ENCODE measurements at places on chromosomes 12 and 14. TPM values are rescaled to one million over a fixed set of nuclear protein-coding genes. Genes with fewer than 3 reads are reported as not detected.

- DNase-seq: no peak
Observed at GRCh38 chr12:75816897-75817296, 214.7 kb downstream of the PHLDA1 start.

DNA sequence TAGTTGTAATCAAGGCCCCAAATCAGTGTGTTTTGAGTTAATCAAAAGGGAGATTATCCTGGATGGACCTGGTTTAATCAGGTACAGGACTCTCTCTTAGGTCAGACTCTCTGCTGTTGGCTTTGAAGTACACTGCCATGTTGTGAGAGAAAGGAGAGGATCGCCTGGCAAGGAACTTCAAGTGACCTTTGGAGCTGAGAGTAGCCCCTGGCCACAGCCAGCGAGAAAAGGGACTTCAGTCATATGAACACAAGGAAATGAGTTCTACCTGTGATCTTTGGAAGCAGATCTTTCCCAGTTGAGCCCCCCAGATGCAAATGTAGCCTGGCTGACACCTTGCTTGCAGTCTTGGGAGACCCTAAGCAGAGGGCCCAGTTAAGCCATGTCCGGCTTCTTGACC lies 68.3 kb upstream of the CPM start:
- no peak for DNase-seq

- no peak for DNase-seq
Observed at GRCh38 chr14:87097015-87097414, 896.0 kb downstream of the GALC start.

DNA sequence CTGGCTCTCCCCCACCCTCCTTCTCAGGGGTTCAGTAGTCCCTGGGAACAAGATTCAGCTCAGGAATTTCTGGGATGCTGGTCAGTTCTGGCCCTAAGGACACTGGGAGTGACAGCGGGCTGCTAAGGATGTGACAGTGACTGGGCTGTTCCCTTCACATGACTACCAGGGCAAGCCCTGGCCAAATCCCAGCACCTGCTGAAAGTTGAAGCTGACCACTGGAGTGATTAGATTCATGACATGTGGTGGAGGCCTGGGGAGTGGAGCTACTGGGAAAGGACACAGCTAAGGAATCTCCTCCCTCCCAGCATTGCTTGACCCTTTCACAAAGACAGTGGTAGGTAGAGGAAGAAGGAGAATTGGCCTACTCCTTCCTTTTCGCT lies 204.9 kb downstream of the DAD1 start:
- no peak for DNase-seq

- no peak for DNase-seq
Observed at GRCh38 chr12:58302487-58303011, 361.2 kb downstream of the ATP23 start.

KCNC2 gene
- not detected for total RNA-seq

- DNase-seq: no peak
Observed at GRCh38 chr12:80161612-80162011, 62.3 kb downstream of the OTOGL start.

PTPRO gene
- total RNA-seq: 1.5 TPM

DNA sequence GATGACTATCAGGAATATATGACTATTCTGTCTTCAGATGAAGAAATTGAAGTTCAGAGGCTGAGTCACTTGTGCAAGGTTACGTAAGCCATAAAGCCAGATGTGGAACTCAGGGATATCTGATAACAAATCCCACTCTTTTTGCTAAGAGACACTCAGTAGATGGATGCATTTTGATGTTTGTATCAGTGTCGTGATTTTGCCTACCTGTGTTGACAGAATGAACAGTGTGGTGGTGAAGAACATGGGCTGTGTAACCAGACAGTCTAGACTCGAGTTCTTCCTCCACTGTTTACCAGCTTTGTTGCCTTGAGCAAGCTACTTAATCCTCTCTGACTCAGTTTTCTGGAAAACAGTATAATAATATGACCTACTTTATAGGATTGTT lies 93.9 kb downstream of the DAAM1 start:
- no peak for DNase-seq

GRCh38 chr14:54676812-54677708 lies 110.1 kb downstream of the SAMD4A start:
- peak; percentile 42 for DNase-seq

- no peak for DNase-seq
Observed at GRCh38 chr14:75196064-75196463, 19.7 kb upstream of the TMED10 start.

DNA sequence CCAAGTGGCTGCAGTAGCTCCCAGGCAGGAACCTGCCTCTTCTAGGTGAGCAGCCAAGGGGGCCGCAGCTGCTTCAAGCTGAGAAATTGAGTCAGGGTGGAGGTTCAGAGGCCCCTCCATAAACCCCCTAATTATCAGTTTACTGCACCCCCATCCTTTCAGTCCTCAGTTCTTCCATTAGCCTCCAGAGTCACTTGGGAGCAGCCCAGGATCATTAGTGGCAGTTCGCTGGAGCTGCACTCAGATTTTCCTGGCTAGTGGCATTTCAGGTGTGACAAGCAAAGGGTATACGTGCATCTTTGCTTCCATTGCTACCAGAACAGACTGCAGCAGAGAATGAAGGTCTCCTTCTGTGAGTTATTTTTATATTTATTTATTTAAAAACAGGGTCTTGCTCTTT lies 358.7 kb downstream of the FUT8 start:
- DNase-seq: no peak

DNA sequence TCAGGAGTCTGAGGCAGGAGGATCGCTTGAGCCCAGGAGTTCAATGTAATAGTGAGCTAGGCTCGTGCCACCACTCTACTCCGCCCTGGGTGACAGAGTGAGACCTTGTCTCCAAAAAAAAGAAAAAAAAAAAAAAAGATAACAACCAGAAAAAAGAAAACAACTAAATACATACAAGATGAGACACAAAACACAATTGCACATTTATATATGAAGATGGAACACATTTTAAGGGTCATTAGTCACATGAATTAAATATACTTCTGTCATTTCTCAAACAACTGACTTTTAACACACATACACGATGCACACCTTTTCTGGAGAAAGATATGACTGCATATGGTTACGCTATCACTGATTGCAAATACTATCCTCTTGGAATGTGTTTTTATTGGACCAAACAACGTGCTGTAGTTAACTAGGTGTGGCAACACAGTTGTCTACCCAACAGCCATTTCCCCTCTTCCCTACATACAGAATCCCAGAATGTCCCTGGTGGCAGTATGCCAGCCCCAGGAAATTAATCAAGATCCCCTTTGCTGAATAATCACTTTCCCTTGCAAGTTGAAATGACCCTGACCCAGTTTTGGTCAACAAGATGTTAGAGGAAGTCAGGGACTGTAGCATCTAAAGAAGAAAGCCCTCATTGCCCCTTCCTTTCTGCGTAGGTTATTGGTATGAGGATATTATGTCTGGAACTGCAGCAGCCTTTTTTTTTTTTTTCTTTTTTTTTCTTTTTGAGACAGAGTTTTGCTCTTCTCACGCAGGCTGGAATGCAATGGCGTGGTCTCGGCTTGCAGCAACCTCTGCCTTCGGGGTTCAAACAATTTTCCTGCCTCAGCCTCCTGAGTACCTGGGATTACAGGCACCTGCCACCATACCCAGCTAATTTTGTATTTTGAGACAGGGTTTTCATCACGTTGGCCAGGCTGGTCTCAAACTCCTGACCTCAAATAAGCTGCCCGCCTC lies 5.6 kb upstream of the MYL6B start:
- no peak for DNase-seq

DNA sequence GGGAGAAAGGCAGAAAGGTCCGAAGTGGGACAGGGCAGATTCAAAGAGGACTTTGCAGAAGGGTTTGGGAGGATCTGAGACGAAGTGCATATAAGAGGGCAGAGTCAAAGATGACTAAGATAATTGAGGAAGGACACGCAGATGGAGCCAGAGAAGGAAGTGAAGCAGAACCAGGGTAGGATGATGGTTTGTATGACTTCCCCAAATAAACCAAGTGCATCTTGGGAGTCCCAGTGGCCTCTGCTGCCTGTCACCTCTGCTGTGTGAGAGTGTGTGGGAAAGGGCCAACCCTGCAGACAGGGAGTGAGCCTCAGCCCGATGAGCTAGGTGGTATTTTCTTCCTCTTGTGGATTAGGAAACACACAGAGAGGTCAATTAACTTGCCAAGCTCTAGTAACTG lies 36.8 kb downstream of the FLVCR2 start:
- no peak for DNase-seq

DNA sequence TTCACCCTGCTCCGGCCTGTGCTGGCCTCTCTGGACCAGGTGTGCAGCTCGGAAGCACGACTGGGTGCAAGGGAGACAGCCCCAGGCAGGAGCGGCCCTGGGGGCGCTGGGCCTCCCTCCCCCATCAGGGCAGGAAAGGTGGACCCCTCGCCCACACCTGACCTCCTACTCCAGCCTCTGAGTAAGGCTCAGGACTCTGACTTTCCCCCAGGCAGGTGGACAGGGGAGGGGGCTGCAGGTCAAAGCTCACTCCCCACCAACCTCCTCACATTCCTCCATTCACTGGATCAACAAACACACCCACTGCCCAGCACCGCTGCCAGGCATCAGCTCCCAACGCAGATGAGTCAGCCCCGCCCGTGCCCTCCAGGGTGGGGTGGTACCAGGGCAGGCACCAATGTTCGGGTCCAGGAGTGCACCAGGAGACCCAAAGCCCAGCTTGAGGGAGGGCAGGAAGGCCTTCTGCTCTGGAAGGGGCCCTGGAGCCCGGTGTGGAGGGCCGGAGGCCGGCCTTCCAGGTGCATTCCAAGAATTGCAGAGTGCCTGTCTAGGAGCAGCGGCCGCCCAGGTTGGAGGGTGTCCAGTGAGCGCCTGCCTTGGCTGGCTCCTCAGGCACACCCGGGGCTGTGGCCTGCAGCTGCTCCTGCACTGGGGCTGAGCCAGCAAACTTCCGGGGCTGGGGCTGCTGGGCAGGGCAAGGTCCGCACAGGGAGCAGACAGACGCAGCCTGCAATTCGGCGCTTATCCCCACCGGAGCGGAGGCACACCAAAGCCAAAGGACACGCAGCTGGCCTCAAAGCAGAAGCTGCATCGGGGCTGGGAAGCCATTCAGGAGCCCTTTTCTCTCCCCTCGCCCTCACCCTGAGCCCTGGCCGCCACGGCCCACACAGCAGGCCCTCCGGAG lies 1.6 kb upstream of the INF2 start:
- peak; percentile 68 for DNase-seq

NGB gene
- total RNA-seq: not detected

ZDHHC22 gene
- total RNA-seq: not detected

DNA sequence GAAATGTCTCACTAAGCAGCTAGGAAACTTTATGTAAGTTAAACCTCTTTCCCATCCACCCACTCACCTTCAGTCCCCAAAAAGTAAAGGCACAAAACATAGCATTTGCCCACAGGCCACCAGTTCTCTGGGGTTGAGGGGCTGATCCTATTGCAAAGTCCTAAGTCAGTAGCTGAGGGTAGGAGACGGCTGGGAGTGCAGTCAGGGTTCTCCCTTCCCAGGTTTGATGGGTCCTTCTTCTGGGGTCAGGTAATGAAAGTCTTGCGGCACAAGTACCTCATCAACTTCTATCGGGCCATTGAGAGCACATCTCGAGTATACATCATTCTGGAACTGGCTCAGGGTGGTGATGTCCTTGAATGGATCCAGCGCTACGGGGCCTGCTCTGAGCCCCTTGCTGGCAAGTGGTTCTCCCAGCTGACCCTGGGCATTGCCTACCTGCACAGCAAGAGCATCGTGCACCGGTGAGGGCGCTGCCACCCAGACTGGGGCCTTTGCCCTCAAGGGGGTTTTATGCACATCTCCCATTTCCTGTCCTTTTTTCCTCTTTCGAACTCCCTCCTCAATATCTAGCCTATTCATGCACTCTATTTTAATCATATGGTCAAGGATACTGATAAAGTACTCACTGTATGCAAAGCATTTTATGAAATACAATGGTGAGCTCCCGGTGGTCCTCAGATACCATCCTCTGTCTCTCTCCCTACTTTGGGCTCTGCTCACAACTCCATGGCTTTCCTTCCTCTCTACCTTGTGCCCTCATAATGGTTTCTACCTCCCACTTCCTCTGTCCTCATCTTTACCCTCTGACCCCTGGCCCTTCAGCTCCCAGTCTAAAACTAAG lies 986 bp downstream of the TSSK4 start:
- no peak for DNase-seq

DNA sequence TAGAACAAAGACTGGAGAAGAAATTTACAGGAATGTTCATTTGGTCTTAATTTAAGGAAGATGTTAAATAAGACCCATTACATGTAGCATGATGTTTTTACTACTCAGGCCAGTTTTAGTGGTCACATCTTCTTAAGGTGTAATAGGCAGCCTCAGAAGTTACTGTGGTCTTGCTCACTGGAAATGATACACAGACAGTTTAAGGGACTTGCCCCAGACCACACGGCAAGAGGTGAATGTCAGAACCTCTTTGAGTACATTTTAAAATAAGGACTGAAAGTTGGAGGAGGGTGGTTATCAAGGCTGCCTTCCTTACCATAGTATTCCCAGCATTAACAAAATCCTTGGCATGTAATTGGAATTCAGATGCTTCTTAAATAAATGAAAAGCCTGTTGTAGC lies 37.9 kb downstream of the LRRK2 start:
- DNase-seq: no peak

- DNase-seq: no peak
Observed at GRCh38 chr12:13981990-13982389, 588 bp upstream of the GRIN2B start.

TAS2R42 gene
- total RNA-seq: not detected

HOXC4 gene
- total RNA-seq: 8.1 TPM

DNA sequence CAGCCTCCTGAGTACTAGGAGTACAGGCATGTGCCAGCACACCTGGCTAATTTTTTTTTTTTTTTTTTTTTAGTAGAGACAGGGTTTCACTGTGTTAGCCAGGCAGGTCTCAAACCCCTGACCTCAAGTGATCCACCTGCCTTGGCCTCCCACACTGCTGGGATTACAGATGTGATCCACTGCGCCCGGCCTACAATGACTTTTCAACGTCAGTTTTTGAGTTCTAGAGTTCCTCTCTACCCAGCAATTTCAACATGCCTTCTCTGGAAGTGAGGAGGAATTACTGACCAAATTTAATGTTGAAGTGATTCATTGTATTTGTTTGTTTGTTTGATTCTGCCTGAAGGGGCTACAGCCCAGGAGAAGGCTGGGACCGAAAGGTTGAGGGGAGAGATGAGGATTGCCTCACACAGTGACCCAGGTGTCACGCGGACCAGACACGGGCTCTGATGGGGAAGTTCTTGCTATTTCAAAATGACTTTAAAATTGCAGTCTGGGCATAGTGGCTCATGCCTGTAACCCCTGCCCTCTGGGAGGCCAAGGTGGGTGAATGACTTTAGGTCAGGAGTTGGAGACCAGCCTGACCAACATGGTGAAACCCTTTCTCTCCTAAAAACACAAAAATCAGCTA lies 8.6 kb upstream of the DENR start:
- DNase-seq: no peak

CCND2 gene
- total RNA-seq: 124 TPM

GNB3 gene
- 8.1 TPM for total RNA-seq

GRCh38 chr12:4991801-4992200 lies 51.9 kb upstream of the KCNA5 start:
- DNase-seq: no peak

CLEC6A gene
- total RNA-seq: not detected

DNA sequence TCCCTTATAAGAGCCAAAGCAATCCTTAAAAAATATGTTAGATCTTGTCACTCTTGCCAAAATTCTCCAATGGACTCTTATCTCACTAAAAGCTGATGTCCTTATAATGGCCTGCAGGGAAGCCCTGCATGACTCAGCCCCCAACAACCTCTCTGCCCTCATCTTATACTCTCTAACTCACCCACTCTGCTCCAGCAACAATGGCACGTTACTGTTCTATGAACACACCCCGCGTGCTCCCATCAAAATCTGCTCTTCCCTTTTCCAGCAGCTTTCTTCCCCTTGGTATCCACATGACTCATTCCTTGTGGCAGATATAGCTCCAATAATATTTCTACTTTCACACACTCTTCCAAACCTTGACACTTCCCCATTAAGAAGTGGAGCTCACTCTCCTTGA lies 108.1 kb downstream of the DENND5B start:
- no peak for DNase-seq

CMAS gene
- total RNA-seq: 16.3 TPM
